Suppressor macrophage (primary cell): ENCODE measurements at places on chromosomes 11 and 22.

GRCh38 chr22:27223317-27224177 is 566.2 kb downstream of the MIAT start:
- DNase-seq: peak; percentile 5

DNA sequence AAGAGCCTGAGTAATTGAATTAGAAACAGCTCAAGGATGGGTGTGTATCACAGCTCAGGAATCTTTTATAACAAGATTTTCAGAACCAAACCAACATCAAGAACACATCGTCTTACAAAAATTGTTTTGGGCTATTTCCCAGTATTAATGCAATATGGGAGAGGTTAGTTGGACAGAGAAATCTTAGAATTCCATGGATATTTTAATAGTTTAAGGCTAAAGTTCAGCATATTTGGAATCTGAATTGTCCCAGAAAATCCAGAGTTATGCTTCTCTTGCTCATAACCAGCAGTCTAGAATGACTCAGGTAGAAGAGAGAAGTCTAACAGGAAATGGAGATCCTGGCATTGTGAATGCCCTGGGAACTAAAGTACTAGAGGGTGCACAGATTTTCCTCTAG is 74.6 kb downstream of the ADM start:
- no peak for DNase-seq

GRCh38 chr11:101444164-101444563 is 139.6 kb downstream of the TRPC6 start:
- DNase-seq: no peak

DNA sequence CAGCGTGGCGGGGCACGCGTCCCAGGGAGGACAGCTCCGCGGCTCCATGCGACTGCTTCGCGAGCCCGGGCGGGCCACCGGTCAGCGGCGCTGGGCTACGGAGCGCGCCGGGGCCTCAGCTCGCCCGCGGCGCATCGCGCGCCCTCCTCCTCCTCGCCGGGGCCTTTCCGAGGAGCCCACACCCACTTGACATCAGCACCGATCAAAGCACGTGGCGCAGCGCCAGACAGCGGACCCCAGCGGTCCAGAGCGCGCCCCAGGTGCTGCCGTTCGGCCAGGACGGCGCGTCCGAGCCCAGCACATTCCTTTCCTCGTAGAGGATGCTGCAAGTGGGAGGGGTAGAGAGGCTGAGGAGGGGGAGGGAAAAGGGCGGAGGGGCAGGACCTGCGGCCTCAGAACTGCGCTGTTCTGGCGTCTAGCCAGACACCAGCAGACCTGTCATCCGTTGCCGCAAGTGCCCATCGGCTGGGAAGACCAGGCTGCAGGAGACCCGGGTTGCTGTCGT is 88.6 kb downstream of the PLEKHA7 start:
- peak; percentile 5 for DNase-seq

DNA sequence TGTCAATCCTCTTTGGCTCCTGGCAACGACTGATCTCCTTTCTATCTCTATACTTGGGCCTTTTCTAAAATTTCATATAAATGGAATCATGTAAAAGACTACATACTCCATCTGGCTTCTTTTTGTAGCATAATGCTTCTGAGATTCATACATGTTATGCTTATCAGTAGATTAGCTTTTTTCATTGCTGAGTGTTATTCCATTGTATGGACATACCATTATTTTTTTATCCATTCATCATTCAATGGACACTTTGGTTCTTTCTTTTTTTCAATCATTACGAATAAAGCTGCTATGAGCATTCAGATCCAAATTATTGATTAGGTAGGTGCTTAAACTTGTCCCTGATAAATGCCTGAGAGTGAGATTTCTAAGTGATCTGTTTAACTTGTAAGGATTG is 11.7 kb upstream of the ARL14EP start:
- DNase-seq: no peak

- DNase-seq: no peak
Measured at GRCh38 chr11:92104349-92104748, 120.3 kb upstream of the FAT3 start.

GRCh38 chr11:11261629-11262028 is 91.4 kb downstream of the CSNK2A3 start:
- DNase-seq: no peak

DNA sequence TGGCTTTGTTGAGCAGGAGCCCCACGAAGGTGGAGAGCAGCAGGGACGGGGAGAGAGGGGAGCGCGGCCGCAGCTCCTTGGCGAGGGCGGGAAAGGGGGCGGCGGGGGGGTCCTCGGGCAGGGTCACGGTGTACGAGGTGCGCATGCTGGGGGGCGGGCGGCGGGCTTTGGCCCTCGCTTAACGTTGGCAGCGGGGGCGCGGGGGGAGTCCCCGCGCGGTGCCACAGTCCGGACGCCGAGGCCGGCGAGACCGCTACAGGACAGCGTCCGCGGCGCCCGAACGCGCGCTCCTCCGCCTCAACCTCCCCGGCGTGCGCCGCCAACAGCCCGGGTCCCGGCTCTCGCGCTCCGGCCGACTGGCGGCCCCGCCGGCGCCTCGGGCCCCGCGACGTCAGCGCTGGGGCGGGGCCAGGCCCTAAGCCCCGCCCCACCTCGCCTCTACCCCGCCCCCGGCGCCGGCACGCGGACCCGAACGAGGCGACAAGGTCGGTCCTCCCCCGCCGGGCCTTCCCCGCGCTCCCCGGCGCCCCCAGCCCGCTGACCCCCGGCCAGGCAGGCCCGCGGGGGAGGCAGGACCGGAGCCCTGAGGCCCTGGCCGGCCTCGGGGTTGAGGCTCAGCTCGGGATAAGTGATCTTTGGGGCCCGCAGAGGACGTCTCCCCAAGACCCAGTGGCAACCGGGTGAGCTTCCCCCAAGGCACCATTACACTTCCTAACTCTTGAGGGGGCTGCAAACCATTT is 17.5 kb downstream of the USP2 start:
- DNase-seq: peak; percentile 93

GRCh38 chr11:78791254-78791653 is 216.6 kb upstream of the NARS2 start:
- DNase-seq: peak; percentile 82

GRCh38 chr11:58788355-58789023 is 56.0 kb downstream of the GLYATL2 start:
- DNase-seq: peak; percentile 66

DNA sequence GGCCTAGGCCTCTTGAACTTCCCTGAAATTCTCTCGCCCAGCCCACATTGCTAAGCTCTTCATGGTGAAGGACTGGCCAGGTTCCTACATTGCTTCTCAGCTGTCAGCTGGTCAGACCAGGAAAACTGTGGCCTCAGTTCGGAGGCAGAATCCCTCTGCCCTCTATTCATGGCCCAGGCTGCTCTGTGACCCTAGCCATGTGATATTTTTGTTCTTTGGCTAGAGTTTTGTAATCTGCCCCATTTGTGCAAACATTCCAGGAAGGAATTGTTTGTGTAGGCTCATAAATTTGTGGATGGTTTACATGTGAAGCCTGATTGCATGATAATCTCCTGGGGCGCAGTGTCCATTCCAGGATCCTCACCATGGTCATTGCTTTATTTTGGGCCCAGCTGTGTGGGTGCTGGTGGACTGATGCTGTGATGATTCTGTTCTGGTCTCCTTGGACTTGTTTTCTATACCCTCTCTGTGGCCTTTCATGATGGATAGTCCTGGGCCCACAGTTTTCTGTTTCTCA is 149.1 kb upstream of the E2F8 start:
- no peak for DNase-seq

- DNase-seq: no peak
Measured at GRCh38 chr11:3103076-3103475, 45.9 kb upstream of the CARS1 start.

GRCh38 chr22:46453006-46453828 is 84.2 kb downstream of the CELSR1 start:
- no peak for DNase-seq

GRCh38 chr22:33036881-33037280 is 21.3 kb downstream of the SYN3 start:
- DNase-seq: no peak

- DNase-seq: peak; percentile 73
Measured at GRCh38 chr22:36546092-36546804, 17.3 kb upstream of the EIF3D start.

DNA sequence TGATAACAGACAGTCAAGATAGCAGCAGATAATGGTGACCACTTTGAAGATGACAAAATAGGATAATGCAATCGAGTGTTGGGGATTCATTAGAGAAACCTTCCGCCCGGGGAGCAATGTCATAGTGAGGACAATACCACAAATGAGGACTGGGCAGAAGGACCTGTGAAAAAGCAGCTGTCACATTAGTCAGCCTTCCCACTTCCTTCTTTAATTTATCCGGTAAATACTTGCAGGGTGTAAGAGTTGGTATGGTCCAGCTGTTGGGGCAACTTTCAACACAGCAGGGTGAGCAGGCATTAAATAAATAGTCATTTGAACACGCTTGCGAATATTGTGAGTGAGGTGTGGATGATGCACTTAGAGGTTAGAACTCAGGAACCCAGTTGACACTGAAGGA is 132.5 kb upstream of the KIRREL3 start:
- no peak for DNase-seq

DNA sequence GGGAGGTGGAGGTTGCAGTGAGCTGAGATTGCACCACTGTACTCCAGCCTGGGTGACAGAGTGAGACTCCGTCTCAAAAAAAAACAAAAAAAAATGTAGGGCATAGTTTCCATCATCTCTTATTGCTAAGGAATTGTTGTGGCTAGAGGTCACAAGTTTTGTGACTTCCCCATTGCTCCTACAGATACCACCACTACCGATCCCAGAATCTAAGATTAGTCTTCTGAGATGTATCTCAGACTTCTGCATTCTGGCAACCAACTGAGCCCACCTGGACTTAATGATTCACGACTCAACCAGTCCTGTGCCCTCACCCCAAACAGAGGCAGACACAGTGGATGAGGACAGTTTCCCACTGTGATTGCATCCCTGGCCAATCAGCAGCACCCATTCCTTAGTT is 148.9 kb downstream of the NECTIN1 start:
- peak; percentile 72 for DNase-seq

GRCh38 chr11:17154409-17155159 is 53.2 kb downstream of the PIK3C2A start:
- DNase-seq: no peak

- DNase-seq: no peak
Measured at GRCh38 chr11:72984453-72985077, 157.6 kb downstream of the FCHSD2 start.

- no peak for DNase-seq
Measured at GRCh38 chr11:101929294-101929915, 13.1 kb upstream of the ANGPTL5 start.

- DNase-seq: no peak
Measured at GRCh38 chr11:11045156-11045930, 187.5 kb upstream of the ZBED5 start.

- no peak for DNase-seq
Measured at GRCh38 chr11:94106716-94107115, 21.9 kb upstream of the PANX1 start.
